ENCODE measurements at places on chromosomes 6 and 20.

DNA sequence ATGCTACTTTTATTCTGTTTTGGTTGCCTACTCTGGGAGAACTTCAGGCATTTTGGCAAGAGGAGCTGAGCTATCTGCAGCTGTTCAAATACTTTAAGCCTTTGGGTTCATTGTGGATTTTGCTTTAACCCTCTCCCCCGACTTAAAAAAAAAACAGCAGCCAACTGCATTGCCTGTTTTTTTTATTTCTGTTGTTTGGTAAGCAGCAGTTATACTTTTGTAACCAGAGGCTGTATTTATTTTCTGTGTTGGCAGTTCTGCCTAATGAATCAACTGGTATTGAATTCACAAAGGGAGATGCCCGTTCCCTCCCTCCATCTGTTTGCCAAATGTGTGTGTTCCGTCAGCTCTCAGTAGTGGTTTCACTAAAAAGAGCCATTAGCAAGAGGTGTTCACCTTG, 484.0 kb downstream of the UTRN start:
- H3K4me1 ChIP-seq: peaks cover 5% of the 10 kb centered on the region
- no peaks in the 10 kb centered on the region for H3K27me3 ChIP-seq
- no peaks in the 10 kb centered on the region for H3K36me3 ChIP-seq
- DNase-seq: no peak
- no peak overlapping the region for H3K27ac ChIP-seq

DNA sequence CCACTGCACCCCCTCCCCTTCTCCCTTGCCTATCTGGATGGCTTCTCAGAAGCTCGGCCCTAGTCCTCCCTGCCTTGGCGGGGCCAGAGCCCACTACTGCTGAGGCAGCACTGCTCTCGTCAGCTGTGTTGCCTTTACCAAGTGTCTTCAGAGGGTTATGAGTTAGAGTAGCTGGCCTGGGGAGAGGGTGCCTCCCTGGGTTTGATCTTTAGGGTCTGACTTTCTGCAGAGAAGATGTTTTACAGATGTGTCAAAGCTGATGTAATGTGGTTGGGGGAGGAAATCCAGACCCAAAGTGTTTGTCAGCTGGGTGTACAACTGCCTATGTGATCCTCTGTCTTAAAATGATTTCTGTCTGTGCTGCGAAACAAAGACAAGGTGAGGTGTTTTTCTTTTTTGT, 30.4 kb upstream of the PI16 start:
- no peak overlapping the region for H3K27ac ChIP-seq
- DNase-seq: no peak
- no peak overlapping the region for H3K4me3 ChIP-seq
- peaks cover 31% of the 10 kb centered on the region for H3K4me1 ChIP-seq

DNA sequence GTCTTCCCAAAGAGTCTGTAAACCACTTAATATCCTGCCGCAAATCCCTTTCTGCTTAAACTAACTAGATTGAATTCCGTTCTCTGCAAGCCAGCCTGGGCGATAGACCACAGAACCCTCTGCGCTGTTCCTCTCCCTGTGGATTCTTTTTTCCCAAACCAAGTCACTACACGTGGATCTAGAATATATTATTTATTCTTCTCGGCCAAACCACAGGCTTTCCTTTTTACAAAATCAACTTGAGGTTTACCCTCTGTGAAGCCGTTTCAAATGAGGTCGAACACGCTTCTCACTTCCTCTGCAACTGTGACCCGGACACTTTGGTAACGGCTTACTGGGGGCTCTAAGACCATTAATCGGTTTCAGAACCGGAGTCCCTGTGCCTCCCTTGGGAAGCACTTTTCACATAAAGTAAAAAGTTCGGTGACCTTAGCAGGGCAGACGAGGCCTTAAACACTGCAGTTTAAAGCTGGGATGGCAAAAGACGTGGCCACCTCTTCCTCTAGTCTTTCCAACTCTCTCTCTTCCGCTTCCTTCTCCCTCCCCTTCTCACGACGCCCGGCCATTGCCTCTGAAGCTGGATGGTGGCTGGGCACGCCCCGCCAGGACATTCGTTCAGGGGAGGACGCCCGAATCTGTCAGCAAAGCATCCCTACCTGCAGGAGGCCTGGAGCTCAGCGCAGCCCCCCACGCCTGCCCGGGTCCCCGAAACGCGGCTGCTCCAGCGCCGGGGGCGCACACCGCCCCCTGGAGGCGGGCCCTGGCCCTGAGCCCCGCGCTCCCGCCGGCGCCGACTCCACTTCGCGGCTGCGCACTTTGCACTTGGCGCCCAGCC, 55.0 kb upstream of the FOXC1 start:
- H3K36me3 ChIP-seq: no peaks in the 10 kb centered on the region
- H3K4me3 ChIP-seq: peak overlapping the region; percentile 22
- H3K4me1 ChIP-seq: peaks cover 3% of the 10 kb centered on the region

- H3K27me3 ChIP-seq: no peaks in the 10 kb centered on the region
- H3K4me3 ChIP-seq: no peak overlapping the region
- no peak overlapping the region for H3K27ac ChIP-seq
Measured at GRCh38 chr20:61257611-61258010, 5.5 kb downstream of the CDH4 start.

DNA sequence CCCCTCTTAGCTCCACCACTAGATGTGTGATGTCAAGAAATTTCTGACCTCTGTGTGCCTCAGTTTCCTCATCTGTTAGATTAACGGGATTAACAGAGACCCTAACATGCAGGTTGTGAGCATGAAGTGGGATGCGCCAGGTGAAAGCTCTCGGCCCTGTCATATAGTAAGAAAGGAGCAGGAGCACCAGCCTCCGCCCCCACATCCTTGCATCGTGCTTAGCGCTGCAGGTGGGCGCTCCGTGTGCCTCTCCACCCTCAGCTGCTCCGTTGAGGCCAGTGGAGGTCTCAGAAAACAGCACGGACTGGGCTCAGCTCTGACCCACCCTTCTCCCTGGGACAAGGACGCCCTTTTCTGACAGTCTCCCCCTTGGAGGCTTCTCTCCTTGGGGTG, 63.4 kb downstream of the TCP11 start:
- H3K36me3 ChIP-seq: peaks cover 45% of the 10 kb centered on the region
- no peak overlapping the region for H3K27ac ChIP-seq
- H3K4me3 ChIP-seq: no peak overlapping the region
- H3K27me3 ChIP-seq: no peaks in the 10 kb centered on the region

DNA sequence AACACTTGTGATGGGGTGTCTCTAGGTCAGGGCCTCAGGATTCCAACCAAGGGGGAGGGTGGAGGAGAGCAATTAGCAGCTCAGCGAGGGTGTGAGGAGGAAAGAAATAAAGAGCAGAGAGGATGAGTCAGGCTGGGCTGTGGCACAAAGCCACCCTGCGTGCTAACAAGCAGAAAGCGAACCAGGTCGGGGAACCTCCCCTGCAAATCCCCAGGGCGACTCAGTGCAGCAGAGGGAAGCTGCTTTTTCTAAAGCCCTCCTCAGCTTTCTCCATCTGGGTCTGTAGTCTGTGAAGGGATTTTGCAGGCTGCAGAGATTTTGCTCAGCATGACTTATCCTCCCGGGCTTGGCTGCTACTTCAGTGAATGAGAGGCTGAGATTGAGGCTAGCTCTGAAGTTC, 6.6 kb upstream of the SPO11 start:
- H3K27me3 ChIP-seq: no peaks in the 10 kb centered on the region
- no peaks in the 10 kb centered on the region for H3K36me3 ChIP-seq
- DNase-seq: peak; percentile 80

DNA sequence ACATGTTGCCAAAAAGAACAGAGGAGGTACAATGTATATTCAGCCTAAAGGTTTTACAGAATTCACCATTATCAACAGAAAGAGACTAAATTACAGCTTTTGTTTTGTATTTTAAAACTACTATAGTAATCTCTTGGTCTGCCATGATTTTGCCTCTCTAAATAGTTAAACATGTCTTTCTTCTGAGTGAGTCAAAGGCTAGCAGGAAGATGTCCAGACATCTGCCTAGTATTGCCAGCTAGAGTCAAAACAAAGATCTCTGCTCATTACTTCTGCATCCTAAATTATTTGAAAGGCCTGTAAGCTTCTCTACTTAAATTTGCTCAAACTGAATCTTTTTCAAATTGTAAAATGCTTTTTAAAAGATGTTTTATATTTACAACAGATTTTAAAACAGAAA, 8.8 kb downstream of the ASF1A start:
- H3K36me3 ChIP-seq: peaks cover 7% of the 10 kb centered on the region
- DNase-seq: no peak
- no peak overlapping the region for H3K27ac ChIP-seq
- no peak overlapping the region for H3K4me3 ChIP-seq
- no peaks in the 10 kb centered on the region for H3K27me3 ChIP-seq
- H3K4me1 ChIP-seq: peaks cover 5% of the 10 kb centered on the region

DNA sequence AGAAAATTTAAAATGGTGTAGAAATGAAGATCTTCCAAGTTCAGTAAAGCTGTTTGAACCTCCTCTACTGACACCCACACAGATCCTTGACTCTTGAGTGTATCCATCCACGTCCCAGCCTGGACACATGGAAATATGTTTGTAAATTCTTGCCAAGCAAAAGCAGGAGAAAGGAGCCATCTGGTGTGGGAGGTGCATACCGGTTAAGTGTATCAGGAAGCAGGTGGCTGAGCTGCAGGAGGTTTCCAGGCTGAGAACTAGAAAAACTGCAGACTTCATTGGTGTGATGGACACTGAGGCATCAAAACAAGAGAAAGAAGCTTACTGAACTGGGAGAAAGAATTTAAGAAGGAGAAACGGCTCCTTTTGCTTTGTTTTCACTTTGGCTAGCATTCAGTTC, 229.9 kb upstream of the GRIK2 start:
- H3K27ac ChIP-seq: no peak overlapping the region
- DNase-seq: no peak
- no peaks in the 10 kb centered on the region for H3K27me3 ChIP-seq
- no peaks in the 10 kb centered on the region for H3K4me1 ChIP-seq
- no peak overlapping the region for H3K4me3 ChIP-seq

GRCh38 chr6:26197636-26197932, 110.4 kb downstream of the HFE start:
- no peaks in the 10 kb centered on the region for H3K27me3 ChIP-seq
- H3K36me3 ChIP-seq: no peaks in the 10 kb centered on the region
- H3K4me3 ChIP-seq: peak overlapping the region; percentile 63
- H3K4me1 ChIP-seq: peaks cover 5% of the 10 kb centered on the region
- H3K27ac ChIP-seq: peak overlapping the region; percentile 89
- DNase-seq: no peak

DNA sequence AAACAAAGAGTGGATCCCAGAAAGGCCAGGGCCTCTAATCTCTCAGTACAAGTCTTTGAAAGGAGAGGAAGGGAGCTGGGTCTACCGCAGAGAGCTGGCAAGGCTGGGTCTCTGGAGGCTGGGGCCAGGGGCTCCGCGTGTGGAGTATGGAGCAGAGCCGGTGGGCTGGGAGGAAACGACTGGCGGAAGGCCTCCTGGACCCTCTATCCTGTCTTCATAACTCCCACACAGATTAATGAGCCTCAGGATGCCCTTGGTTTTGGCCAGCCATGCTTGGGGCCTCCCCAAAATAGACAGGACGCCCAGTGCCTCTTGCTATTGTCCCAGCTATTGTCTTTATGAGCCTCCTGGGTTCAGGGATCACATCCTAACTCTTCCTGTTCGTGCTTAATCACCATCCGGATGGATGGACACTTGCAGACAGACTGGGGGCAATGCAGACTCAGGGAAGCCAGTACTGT, 306.4 kb downstream of the DHX35 start:
- H3K4me1 ChIP-seq: peaks cover 2% of the 10 kb centered on the region
- no peak overlapping the region for H3K4me3 ChIP-seq
